Activated naive CD4-positive, alpha-beta T cell (primary cell): ENCODE measurements at places on chromosomes 1 and 21.

DNA sequence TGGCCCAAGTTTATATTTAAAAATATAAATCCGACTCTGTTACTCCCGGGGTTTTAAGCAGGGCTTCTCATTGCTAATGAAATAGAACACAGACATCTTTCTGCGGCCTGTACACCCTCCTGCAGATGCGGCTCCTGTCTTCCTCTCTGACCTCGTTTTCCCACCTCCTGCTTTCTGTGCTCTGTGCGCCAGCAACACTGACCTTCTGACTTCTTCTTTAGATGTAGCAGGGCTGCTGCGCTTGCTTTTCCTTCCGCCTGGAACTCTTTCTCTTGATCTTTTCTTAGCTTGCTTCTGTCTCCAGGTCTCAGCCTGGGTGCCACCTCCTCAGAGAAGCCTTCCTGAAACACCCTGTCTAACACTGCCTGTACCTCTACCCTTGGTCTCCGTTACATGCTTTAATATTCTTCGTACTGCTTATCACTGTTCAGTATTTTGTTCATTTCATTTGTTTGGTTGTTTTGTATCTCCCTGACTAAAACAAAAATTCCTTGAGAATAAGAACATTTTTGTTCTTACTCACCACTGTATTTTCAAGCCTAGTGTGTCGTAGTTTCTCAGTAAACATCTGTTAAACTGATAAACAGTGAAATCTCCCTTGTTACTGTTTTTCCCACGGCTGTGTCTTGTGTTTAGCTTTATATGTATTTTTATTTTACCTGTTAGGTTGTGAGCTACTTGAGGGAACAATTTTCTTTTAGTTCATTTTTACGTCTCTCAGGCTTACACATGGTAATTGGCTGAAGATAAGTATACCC, 79.0 kb downstream of the ST3GAL3 start:
- DNase-seq: no peak

DNA sequence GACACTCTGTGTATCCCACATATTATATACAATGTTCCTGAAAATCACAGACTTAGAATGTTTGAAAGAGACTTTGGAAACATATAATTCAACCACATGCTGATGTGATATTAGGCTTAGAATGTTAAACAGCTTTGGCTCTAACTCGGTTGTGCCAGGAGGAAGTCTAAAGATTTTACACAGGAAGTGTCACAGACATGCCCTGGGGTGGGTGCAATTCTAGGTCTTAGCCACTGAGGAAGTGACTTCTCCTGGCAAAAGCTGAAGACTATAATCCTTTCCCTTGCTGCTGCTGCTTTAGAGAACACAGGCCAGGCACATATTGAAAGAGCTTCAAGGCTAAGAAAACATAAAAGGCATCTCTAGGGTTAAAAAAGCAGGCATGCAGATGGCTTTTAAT, 51.0 kb downstream of the RPL5 start:
- no peak for DNase-seq

DNA sequence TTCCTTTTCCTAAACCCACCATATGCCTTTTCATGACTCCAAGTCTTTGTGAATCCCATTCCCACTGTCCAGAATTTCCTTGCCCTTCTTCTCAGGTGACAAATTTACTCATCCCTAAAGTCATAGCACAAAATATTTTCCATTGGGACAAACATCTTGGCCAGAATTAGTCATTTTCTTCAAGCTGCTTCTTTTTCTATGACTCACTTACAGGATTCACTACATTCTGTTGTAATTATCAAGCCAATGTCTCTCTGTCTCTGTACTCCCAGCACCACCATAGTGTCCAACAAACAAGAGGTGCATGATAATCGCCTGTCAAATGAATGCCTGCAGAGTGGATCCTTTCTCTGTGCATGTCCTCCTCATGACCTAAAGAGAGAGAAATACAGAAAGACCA, 37.8 kb downstream of the SGIP1 start:
- DNase-seq: no peak

DNA sequence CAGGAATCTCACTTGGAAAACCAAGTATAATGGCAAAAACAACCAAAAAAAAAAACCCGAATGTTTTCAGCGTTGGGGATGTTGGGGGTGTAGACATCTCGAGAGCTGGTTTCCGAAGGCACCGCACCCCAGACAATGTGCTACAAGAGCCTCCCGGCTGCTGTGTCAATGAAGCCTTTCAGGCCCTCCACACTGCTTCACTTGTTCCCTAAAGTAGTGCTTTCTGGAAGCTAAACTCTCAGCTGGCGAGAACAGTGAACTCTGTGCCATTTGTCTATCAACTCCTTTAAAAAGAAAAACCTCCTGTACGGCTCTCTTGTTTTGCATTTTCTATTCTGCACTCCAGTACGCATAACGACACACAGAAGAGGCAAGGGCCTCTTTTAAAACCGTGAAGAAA, 32.5 kb downstream of the PLEKHO1 start:
- no peak for DNase-seq

- no peak for DNase-seq
These were observed 83.3 kb downstream of the KCNJ15 start for GRCh38 chr21:38340131-38340530.

DNA sequence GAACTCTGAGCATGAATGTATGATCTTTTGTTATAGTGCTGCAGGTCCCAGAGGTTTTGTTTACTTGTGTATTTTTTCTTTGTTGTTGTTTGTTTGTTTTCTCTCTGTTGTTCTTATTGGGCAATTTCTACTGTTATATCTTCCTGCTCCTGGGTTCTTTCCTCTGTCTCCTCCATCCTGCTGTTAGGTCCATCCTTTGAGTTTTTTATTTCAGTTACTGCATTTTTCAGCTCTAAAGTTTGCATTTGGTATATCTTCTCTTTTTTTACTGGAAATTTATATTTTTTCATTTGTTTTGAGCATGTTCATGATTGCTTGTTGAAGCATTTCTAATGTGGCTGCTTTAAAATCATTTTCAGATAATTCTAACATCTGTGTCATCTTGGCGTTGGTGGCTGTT, 9.9 kb downstream of the TRPM2 start:
- no peak for DNase-seq

GRCh38 chr1:90705956-90706355, 11.1 kb downstream of the BARHL2 start:
- DNase-seq: no peak

GRCh38 chr1:43043695-43044094, 85.0 kb upstream of the SLC2A1 start:
- no peak for DNase-seq
